ENCODE measurements at places on chromosomes 16 and 17. TPM values are rescaled to one million over a fixed set of nuclear protein-coding genes. Genes with fewer than 3 reads are reported as not detected.

The PPM1E gene
- polyA plus RNA-seq = not detected

The LITAFD gene
- not detected for polyA plus RNA-seq

The AMFR gene
- polyA plus RNA-seq = 63.3 TPM

The ICAM2 gene
- polyA plus RNA-seq = 327 TPM

The CDH11 gene
- not detected for polyA plus RNA-seq

The ST6GALNAC1 gene
- not detected for polyA plus RNA-seq

The KRT16 gene
- not detected for polyA plus RNA-seq

The HOXB6 gene
- polyA plus RNA-seq = not detected

The SAMD14 gene
- not detected for polyA plus RNA-seq

The OR1A2 gene
- not detected for polyA plus RNA-seq

The NLRC3 gene
- polyA plus RNA-seq = 68.0 TPM

The SDF2 gene
- 153 TPM for polyA plus RNA-seq

The BFAR gene
- polyA plus RNA-seq = 44.2 TPM

The PLCD3 gene
- not detected for polyA plus RNA-seq

The NKD1 gene
- not detected for polyA plus RNA-seq

The NAGS gene
- 0.75 TPM for polyA plus RNA-seq

The KCNG4 gene
- polyA plus RNA-seq = not detected

All from immature natural killer cell (primary cell).